ENCODE measurements at places on chromosomes 4 and X. TPM values are rescaled to one million over a fixed set of nuclear protein-coding genes. Genes with fewer than 3 reads are reported as not detected.

FAM133A gene
- not detected for polyA plus RNA-seq

RASSF6 gene
- polyA plus RNA-seq: not detected

FAM47A gene
- polyA plus RNA-seq: not detected

NUP62CL gene
- 0.80 TPM for polyA plus RNA-seq

CXCR3 gene
- polyA plus RNA-seq: 99.1 TPM

CCDC158 gene
- polyA plus RNA-seq: not detected

PCGF3 gene
- 4.8 TPM for polyA plus RNA-seq

PRDM5 gene
- not detected for polyA plus RNA-seq

ETDB gene
- not detected for polyA plus RNA-seq

FGB gene
- polyA plus RNA-seq: not detected

SERTM2 gene
- polyA plus RNA-seq: not detected

SPANXD gene
- not detected for polyA plus RNA-seq

FGFBP2 gene
- polyA plus RNA-seq: not detected

MRFAP1L1 gene
- 139 TPM for polyA plus RNA-seq

KIT gene
- polyA plus RNA-seq: not detected

PAGE5 gene
- polyA plus RNA-seq: 0.66 TPM

MAGED4 gene
- 0.31 TPM for polyA plus RNA-seq

TMPRSS11F gene
- not detected for polyA plus RNA-seq

CCDC110 gene
- 0.18 TPM for polyA plus RNA-seq

PHEX gene
- not detected for polyA plus RNA-seq

DUSP21 gene
- not detected for polyA plus RNA-seq

ODAPH gene
- not detected for polyA plus RNA-seq

EGF gene
- polyA plus RNA-seq: not detected

FIP1L1 gene
- polyA plus RNA-seq: 68.7 TPM

HADH gene
- polyA plus RNA-seq: 27.2 TPM

SSX1 gene
- polyA plus RNA-seq: not detected

TRIM60 gene
- not detected for polyA plus RNA-seq

PDLIM3 gene
- polyA plus RNA-seq: not detected

BMPR1B gene
- polyA plus RNA-seq: not detected

PIN4 gene
- 26.6 TPM for polyA plus RNA-seq

FHIP1A gene
- 0.10 TPM for polyA plus RNA-seq

DDX53 gene
- not detected for polyA plus RNA-seq

SPANXB1 gene
- polyA plus RNA-seq: not detected

MAGEB2 gene
- not detected for polyA plus RNA-seq

ASMT gene
- polyA plus RNA-seq: 1.00 TPM

CNGA1 gene
- polyA plus RNA-seq: not detected

GAGE12F gene
- not detected for polyA plus RNA-seq

CT83 gene
- not detected for polyA plus RNA-seq

RENBP gene
- polyA plus RNA-seq: 0.98 TPM

TRIM2 gene
- 1.0 TPM for polyA plus RNA-seq

TRO gene
- polyA plus RNA-seq: 0.44 TPM

XKRX gene
- polyA plus RNA-seq: not detected

POU4F2 gene
- not detected for polyA plus RNA-seq

PPP2R3B gene
- polyA plus RNA-seq: 4.8 TPM

VCX3A gene
- polyA plus RNA-seq: not detected

FAM149A gene
- polyA plus RNA-seq: not detected

ENOX2 gene
- polyA plus RNA-seq: 20.9 TPM

FAM13A gene
- 7.8 TPM for polyA plus RNA-seq

NAAA gene
- 123 TPM for polyA plus RNA-seq

PAK3 gene
- 0.10 TPM for polyA plus RNA-seq

GPM6B gene
- 0.67 TPM for polyA plus RNA-seq
